Activated CD4-positive, alpha-beta T cell treated with anti-CD3 and anti-CD28 coated beads, Interleukin-2, amount 10 ng/mL, durations not matched to agents 24 days and 14 days (primary cell): ENCODE measurements at places on chromosomes 3 and 15. TPM values are rescaled to one million over a fixed set of nuclear protein-coding genes. Genes with fewer than 3 reads are reported as not detected.

DNA sequence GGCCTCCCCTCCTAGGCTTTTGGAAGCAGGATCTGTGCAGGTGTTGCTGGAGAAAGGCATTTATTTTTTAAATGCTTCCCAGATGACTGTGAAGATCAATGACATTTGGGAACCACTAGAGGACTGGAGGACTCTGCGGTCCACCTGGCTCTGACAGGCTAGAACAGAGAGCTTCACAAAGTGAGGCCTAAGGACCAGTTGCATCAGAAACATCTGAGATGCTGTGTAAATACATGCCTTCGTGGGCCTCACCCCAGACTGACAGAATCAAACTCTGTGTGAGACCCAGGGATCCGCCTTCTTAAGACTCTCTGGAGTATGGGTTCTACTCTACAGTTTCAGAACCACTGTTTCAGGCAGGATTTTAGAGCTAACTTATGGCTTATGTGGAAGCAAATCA is 105.0 kb upstream of the ICE2 start:
- peak; percentile 71 for DNase-seq

DNA sequence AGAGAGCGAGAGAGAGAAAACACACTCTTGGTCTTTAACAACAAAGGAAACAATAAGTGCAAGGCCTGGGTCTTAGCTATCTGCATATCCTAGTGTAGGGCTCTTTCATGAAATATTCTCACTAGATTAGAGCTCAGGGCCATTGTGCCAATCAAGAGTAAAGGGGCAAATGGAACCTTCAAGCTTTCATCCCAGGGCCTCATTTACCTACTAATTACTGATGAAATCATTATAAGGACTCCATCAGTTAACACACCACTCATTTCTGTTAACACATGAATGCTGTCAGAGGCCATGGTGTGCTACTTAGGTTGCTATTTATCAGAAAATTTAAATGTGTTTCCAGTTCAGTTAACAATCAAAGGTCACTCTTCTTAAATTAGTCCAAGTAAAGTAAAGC is 597.8 kb downstream of the ROBO1 start:
- DNase-seq, result no peak

DNA sequence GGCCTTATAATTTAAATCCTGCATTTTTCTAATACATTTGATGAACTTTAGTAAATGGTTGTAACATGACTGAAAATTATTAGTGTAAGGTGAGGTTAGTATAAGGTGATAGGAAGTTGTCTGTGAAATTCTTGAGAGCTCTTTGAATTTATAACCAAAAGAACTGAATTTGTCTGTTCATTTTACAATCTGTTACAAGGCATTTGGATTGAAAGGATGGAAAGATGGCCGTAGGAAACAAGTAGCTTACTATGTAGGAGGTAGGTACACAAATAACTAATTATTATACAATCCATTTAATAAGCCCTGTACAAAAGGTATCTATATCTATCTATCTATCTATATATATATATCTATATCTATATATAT is 6.6 kb downstream of the DIPK2A start:
- no peak for DNase-seq

GRCh38 chr15:28114721-28115622 is 15.9 kb upstream of the OCA2 start:
- DNase-seq, result no peak

DNA sequence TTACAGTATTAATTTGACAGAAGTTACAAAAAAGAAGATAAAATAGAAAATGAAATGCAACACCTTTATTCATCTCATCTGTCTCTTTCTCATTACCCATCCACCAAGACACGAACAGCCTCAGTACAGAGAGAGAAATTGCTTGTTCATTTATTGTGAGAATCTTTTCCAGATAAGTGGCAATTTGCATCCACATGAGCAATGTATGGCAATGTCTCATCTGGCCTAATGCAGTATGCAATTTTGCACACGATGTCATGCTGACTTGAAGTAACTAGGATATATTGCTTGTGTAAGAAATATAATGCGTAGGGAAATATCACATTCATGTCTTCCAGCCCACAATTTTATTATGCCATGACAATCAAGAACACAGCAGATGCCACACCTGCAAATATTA is 866.9 kb downstream of the ROBO1 start:
- DNase-seq, result no peak

- no peak for DNase-seq
Measured at GRCh38 chr3:180265551-180265950, 228.8 kb upstream of the PEX5L start.

- DNase-seq, result no peak
Measured at GRCh38 chr15:70235347-70235746, 137.6 kb upstream of the TLE3 start.

DNA sequence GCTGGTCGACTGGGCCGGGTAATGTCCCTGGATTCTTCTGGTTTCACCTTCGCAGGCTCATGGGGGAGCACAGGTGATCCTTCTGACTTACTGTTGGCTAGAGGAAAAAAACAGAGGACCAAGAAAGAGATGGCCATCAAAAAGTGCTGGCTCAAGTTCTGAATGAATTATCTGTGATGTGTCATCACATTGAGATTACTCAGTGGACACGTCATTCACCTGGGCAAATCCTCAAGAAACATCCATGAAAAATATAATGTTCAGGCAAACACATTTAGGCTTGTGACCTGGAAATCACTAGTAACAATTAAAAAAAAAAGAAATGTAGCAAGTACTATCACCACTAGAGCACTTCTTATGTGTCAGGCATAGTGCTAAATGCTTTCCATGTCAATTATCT is 81.5 kb upstream of the SLC2A2 start:
- no peak for DNase-seq

DNA sequence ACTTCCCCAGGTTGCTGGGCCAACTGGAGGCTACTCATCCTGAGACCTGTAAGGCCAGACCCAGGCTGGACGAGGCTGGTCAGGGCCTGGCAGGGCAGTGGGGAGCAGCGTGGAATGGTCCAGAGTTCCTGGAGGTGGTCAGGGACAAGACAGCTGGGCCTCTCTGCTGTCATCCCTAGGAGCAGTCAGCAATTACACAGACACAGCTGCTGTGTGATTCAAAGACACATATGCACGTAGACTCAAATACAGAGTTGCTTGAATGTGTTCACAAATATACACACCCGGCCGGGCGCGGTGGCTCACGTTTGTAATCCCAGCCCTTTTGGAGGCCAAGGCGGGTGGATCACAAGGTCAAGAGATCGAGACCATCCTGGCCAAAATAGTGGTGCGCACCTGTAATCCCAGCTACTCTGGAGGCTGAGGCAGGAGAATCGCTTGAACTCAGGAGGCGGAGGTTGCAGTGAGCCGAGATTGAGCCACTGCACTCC is 1.5 kb upstream of the CD276 start:
- no peak for DNase-seq

DNA sequence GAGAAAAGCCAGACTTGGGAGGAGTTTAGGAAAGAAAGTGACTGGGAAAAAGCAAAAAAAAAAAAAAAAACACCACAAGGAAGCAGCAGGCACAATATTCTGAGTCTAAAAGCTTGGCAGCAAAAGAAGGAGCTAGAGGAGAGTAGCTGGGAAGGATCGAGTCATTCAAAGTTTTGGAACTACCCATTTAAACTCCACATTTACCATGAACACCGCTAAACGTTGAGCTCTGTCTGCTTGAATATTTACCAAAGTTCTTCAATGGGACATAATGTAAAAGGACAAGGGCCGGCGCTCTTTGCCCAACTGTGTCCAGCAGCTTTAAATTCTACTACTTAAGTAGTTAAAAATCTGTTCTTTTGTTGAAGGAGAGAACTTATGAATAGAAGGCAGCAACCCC is 481.9 kb downstream of the FOXP1 start:
- no peak for DNase-seq

DNA sequence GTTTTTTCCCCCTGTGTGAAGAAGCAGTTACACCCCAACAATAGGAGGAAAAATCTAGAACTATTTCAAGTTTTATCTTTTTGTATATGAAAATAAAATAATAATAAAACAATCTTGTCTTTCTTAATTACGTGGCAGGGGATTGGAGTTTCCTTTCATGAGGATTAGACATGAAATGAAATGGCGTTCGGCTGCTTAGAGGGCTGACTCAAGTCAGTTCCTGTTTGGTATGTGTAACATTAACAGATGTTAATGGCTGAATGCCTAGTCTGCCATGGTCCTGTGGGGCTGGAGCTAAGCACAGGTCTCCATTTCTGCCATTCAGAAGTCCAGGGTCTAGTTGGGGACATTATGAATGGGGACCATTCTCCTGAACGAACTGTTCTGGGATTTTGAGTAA is 3.1 kb upstream of the EXOG start:
- no peak for DNase-seq

GRCh38 chr15:85625856-85626255 is 168.9 kb downstream of the KLHL25 start:
- peak; percentile 76 for DNase-seq

- no peak for DNase-seq
Measured at GRCh38 chr3:46678280-46678679, 15.2 kb downstream of the ALS2CL start.

DNA sequence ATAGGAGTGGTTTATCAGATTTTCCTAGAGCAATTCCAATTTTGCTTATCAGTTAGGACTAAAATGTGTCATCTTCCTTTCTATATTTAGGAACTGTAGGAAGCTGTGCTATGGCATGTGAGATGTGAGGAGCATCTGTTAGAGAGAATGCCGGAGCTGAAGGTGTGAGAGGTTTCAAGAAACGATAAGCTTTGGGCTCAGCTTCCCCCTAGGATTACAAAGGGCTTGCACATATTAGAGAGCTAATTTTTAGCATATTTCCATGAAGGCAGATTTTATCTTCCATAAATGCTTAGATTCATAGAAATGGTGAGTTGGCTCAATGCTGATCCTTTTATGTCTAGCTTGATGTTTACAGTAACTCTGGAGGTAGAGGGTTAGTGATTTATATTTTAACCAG is 120.2 kb downstream of the CNTN4 start:
- DNase-seq, result no peak

DNA sequence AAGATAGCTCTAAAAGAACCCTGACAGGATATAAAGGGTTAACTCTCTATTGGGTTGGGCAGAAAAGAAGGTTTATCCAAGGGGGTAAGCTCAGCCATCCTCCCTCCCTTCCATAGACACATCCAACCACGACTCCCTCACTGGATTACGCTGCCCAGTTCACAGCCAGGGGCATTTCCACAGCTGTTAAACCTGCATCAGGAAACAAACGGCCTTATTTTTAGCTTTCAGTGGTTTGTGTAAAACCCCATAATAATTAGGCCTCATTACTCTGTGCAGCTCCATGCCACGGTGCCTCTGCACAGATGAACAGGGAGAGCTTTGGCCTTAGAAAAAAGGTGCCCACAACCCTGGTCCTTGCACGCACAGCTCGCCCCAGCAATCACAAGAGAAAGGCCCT is 110.6 kb downstream of the GABRB3 start:
- DNase-seq, result no peak

- no peak for DNase-seq
Measured at GRCh38 chr15:66997212-66997611, 68.2 kb upstream of the SMAD3 start.

DNA sequence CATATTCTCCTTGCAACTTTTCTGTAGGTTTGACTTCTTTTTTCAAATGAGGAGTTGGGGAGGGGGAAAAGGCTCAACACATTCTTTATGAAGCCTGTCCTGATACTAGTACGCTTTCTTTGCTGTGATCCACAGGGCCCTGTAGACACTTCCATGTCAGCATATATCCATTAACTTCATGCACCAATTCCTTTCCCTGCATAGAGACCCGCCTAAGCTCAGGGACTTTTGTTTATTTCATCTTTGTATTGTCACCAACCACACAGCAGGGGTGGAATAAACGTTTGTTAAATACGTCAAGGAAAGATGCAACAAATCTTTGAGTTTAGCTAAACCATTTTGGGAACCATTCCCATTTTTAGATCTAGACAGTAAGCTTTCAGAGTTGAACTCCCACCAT is 43.0 kb upstream of the GK5 start:
- DNase-seq, result no peak

ALDH1A2 gene
- 0.37 and 0.57 TPM in 2 replicates for total RNA-seq

DIPK2A gene
- total RNA-seq, result 18.0 and 18.3 TPM in 2 replicates

SCAMP5 gene
- 0.92 and 1.3 TPM in 2 replicates for total RNA-seq

SH2D7 gene
- not detected in 2 replicates for total RNA-seq

DLL4 gene
- 0.33 TPM in 1 of 2 replicates, not detected in the other for total RNA-seq

MDFIC2 gene
- total RNA-seq, result not detected in 2 replicates

C15orf62 gene
- 0.43 and 0.51 TPM in 2 replicates for total RNA-seq
